ENCODE measurements at places on chromosomes 11 and 22.

- no peak for DNase-seq
Observed at GRCh38 chr11:113554526-113554925, 79.3 kb upstream of the DRD2 start.

DNA sequence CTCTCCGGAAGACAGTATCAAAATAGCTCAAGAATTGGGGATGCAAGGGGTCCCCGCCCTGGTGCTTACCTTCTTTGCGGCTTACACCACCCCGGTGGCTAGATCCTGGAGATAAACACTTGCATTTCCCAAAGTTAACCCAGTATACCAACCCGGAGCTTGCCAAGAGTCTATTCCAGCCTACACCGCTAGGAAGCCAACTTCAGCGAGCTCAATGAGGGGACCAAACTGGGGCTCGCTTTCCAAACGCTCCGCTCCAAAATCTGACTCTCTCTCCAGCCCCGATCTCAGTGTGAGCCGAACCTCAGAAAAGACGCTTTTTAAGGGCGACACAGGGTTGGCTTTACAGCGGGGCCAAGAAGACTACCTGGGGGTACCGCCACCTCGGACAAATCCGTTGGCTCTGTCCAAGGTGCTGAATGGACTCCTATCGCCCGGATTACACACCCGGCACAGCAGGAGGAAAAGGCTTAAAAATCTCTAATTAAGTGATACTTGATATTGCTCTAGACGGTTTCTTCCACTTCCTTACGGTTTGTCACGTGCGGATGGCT, 20.1 kb upstream of the BDNF start:
- DNase-seq, result no peak

GRCh38 chr11:124079631-124080326, 35.5 kb upstream of the VWA5A start:
- no peak for DNase-seq

- no peak for DNase-seq
Observed at GRCh38 chr11:34219941-34220370, 114.5 kb downstream of the NAT10 start.

DNA sequence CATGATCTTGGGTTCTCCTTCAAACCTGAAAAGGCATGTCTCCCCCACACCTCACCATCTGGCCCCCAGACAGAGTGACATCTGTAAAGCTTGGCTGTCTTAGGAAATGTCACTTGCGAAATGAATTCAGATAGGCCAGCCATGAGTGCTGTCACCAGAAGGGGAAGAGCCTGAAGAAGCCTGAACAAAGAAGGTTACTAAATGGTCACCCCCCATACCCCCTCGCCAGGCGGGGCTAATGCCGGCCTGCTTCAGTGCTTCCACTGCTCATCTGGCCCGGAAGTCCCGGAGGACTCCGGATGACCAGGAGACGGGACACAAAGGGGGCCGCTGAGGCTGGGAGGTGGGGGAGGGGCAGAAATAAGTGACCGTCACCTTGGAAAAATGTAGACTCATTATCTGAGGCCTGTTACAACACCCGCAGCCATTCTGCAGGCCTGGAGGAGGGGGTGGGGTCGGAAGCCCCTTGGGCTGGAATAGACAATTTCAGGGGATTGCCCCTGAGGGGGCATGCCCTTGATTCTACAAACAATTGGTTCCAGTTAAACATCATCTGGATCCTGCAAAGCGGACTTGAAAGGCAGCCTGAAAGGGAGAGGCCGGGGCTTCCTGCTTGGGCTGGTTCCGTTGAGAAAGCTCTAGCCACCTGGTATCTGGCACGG, 43.2 kb downstream of the NAT10 start:
- no peak for DNase-seq
